ENCODE measurements at places on chromosomes 11 and 22.

DNA sequence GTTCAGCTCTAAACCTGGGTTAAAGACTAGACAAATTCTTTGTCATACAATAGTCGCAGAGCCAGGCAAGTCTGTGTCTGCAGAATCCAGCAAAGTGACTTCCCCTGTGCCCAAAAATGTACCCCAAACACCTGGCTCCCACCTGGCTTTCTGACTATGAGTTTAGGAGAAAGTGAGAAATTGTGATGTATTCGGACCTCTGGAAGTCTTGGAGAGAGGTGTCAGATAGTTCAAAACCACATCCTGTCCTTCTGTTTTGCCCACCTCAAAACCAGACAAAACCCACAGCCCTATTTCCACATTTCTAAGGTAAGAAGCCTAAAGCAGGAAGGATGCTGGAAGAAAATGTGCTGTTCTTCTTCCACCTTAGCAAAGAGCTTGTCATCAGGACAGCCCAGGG lies 63.8 kb upstream of the CLMP start:
- no peaks in the 10 kb centered on the region for H3K27me3 ChIP-seq
- no peak overlapping the region for H3K27ac ChIP-seq
- H3K36me3 ChIP-seq, result no peaks in the 10 kb centered on the region
- no peak overlapping the region for H3K4me3 ChIP-seq
- H3K4me1 ChIP-seq, result no peaks in the 10 kb centered on the region

DNA sequence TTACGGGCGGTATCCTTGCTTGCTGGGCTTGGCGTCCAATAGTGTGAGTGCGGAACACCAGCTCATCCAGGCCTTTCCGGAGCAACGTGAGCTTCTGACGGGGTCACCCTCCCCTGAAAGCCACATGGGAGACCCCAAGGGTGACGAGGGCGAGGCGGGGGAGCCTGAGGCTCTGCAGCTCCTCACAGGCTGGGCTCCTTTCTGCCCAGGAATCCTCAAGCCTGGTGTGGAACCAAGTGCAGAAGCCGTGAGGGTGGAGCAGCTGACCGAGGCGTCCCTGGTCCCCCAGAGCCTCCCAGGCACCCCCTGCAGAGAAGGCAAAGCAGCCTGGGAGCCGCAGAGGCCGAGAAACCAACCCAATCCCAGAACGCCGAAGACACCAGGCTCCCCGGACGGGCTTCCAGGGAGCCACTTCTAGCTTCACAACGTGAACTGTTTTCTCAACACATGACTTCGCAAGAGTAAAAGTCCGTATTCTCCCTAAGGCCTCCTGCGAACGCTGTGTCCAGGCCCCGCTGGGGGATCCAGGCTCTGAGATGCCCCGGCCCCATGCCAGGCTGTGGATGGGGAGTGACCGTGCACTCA lies 530.3 kb downstream of the BRD1 start:
- no peaks in the 10 kb centered on the region for H3K27me3 ChIP-seq
- H3K4me3 ChIP-seq, result no peak overlapping the region
- DNase-seq, result no peak

DNA sequence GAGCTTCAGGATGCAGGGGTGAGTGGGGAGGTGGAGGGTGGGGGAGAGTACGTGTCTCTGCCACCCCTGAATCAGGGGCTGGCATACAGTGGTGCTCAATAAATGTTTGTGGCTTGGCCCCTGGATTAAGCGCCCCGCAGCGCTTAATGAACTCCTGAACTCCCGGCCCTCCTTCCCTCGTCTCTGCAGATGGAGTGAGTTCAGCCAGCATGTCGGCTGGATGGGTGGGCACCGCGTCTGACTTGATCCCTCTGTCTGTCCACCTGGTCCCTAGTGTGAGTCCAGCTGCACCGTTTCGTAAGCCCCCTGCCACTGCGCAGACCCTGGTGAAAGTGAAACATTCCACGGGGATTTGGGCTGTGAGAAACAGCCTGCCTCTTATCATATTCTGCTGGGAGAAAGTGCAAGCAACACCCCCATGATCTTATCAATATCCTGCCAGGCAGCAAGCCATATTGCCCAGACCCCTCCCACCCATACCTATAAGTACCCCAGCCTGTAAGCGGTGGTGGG lies 12.0 kb upstream of the MRGPRD start:
- H3K4me1 ChIP-seq, result no peaks in the 10 kb centered on the region
- no peak overlapping the region for H3K4me3 ChIP-seq
- H3K36me3 ChIP-seq, result no peaks in the 10 kb centered on the region
- H3K27ac ChIP-seq, result no peak overlapping the region
- H3K27me3 ChIP-seq, result no peaks in the 10 kb centered on the region

GRCh38 chr11:43935424-43935979 lies 6.9 kb upstream of the C11orf96 start:
- no peak for DNase-seq
- H3K36me3 ChIP-seq, result no peaks in the 10 kb centered on the region
- no peak overlapping the region for H3K27ac ChIP-seq

GRCh38 chr11:134037046-134037908 lies 31.6 kb upstream of the JAM3 start:
- H3K27ac ChIP-seq, result peak overlapping the region; percentile 57
- no peaks in the 10 kb centered on the region for H3K36me3 ChIP-seq
- DNase-seq, result peak; percentile 75
- H3K27me3 ChIP-seq, result no peaks in the 10 kb centered on the region
- peak overlapping the region; percentile 42 for H3K4me3 ChIP-seq

- no peak for DNase-seq
- H3K4me1 ChIP-seq, result no peaks in the 10 kb centered on the region
- no peaks in the 10 kb centered on the region for H3K36me3 ChIP-seq
- H3K4me3 ChIP-seq, result no peak overlapping the region
- H3K27ac ChIP-seq, result no peak overlapping the region
- H3K27me3 ChIP-seq, result no peaks in the 10 kb centered on the region
Observed at GRCh38 chr11:5043380-5043779, 2.9 kb upstream of the OR52J3 start.

GRCh38 chr22:23800297-23801237 lies 13.8 kb downstream of the SMARCB1 start:
- no peaks in the 10 kb centered on the region for H3K4me1 ChIP-seq
- peaks cover 24% of the 10 kb centered on the region for H3K36me3 ChIP-seq

- H3K4me1 ChIP-seq, result no peaks in the 10 kb centered on the region
- H3K27me3 ChIP-seq, result peaks cover 3% of the 10 kb centered on the region
- no peak overlapping the region for H3K4me3 ChIP-seq
Observed at GRCh38 chr11:3224401-3225057, 5.9 kb upstream of the MRGPRG start.

GRCh38 chr11:74681686-74682651 lies 49.3 kb downstream of the CHRDL2 start:
- no peak overlapping the region for H3K27ac ChIP-seq
- no peaks in the 10 kb centered on the region for H3K36me3 ChIP-seq
- H3K4me3 ChIP-seq, result no peak overlapping the region
- DNase-seq, result no peak

DNA sequence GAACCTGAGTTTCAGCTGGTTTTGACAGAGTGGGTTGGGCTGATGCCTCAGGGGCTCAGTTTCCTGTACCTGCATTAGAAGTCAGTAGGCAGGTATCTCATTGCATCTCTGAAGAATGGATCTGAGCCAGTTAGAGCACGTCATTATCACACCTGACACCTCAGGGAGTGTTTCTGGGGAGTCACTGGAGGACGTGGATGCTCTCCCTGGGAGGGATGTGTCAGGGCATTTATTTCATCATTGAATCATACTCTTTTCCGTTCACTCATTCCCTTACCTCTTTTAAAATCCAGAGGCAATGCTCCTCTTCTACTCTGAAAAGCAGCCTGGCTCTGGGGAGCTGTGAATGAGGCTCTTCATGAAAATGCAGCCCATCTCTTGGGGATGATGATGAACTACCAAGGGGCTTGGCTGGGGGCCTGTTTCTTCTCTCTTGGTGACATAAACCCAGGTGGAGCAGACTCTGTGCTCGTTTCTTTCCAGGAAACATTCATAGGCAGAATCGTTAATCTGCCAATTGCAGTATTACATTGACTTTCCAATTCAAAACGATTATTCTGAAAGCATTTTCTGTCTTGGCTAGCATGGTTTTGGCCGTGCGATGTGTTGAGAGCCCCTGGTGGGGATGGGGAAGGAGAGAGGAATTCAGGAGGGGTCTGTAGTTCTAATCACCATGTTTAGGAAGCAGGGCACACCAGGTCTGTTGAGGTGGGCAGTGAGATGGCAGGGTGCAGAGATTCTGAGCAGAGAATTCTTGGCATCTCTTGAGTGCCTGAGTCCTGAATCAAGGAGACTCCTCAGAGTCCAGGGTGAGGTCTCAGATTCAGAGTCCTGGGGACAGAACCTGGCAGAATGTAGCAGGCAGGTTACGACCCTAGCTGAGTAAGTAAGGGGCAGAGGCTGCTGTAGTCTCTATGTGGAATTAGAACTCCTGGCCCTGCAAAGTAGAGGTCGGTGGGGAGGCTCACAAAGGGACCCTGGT lies 12.6 kb downstream of the PARVA start:
- no peak for DNase-seq
- H3K4me3 ChIP-seq, result no peak overlapping the region
- H3K4me1 ChIP-seq, result no peaks in the 10 kb centered on the region
- H3K27ac ChIP-seq, result no peak overlapping the region

DNA sequence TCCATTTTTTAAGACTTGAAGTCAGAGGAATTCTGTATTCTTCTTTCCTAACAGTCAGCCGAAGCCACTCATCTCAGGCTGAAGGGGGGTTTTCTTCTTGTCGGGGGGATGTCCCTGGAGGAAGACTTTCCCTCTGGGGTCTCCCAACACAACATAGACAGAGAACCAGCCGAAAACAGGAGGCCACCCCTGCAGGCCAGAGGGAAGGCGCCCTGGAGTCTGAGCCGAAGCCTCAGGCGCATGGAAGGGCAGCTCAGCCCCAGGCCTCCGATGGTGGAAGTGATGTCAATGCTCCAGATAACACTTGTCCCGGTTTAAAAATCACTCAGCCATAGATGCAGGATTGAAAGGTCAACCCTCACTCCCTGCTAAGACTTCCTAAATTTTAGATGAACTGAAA lies 1393.0 kb downstream of the TBC1D22A start:
- H3K27me3 ChIP-seq, result no peaks in the 10 kb centered on the region
- H3K4me1 ChIP-seq, result no peaks in the 10 kb centered on the region
- H3K36me3 ChIP-seq, result no peaks in the 10 kb centered on the region
- no peak overlapping the region for H3K4me3 ChIP-seq

- no peak for DNase-seq
- no peak overlapping the region for H3K4me3 ChIP-seq
Observed at GRCh38 chr11:1448882-1449281, 37.7 kb downstream of the MOB2 start.

- no peak overlapping the region for H3K27ac ChIP-seq
- no peak for DNase-seq
- no peaks in the 10 kb centered on the region for H3K4me1 ChIP-seq
- H3K36me3 ChIP-seq, result no peaks in the 10 kb centered on the region
- no peaks in the 10 kb centered on the region for H3K27me3 ChIP-seq
Observed at GRCh38 chr11:8296038-8296649, 32.5 kb upstream of the LMO1 start.

GRCh38 chr22:19745155-19746101 lies 15.2 kb upstream of the TBX1 start:
- H3K36me3 ChIP-seq, result no peaks in the 10 kb centered on the region
- no peaks in the 10 kb centered on the region for H3K4me1 ChIP-seq
- no peak for DNase-seq

DNA sequence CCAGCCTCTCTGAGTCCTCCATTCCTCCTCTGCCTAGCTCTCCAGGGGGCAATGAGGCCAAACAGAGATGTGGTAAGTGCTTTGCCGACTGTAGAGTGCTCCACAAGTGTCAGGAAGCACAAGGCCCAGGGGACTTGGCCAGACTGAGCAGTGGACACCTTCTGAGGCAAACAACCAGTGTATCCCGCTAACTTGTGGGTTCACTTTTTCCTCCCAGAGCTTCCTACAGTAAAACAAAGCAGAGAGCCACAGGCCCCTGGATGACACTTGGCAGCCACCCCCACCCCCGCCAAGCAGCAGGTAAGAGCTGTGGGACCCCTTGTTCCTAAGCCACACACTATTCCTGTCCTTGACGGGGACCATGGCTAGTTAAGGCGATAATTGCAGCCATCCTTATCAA lies 160.9 kb downstream of the CACNA1I start:
- no peak for DNase-seq
- H3K4me1 ChIP-seq, result no peaks in the 10 kb centered on the region
- no peaks in the 10 kb centered on the region for H3K27me3 ChIP-seq
- H3K36me3 ChIP-seq, result no peaks in the 10 kb centered on the region
- H3K27ac ChIP-seq, result no peak overlapping the region
- no peak overlapping the region for H3K4me3 ChIP-seq

DNA sequence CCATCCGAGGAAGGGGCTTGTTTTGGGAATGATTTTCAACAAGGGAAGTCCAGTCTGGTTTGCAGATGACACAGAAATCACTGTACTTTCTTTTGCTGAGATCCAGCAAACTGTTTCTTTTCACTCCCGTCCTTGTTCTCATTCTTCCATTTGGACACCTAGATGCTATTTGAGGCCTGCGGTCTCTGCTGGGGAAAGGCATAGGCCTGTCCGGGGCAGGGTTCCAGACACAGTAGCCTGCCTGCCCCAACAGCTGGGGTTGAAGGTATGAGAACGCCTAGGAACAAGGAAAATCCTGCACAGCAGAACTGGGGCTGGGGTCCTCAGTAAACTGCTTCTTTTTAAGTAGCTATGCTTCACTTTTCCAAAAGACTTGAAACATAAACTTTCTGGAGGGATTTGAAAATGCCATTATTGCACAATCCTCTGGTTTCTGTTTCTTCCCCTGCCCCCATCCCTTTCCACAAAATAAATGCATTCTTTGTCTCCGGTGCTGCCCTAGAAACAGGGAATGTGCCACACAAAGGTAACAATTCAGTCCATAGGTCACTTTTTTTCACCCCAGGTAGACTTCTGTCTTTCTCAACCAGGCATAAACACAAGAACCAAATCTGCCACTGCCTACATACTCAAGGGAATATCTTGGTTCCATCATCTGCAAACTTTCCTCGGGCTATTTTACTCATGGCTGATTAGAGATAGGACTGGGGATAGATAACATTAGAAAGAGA lies 174.8 kb upstream of the MTMR2 start:
- peak overlapping the region; percentile 31 for H3K27ac ChIP-seq
- no peaks in the 10 kb centered on the region for H3K27me3 ChIP-seq
- H3K36me3 ChIP-seq, result no peaks in the 10 kb centered on the region
- peaks cover 8% of the 10 kb centered on the region for H3K4me1 ChIP-seq
- peak; percentile 43 for DNase-seq

- no peaks in the 10 kb centered on the region for H3K4me1 ChIP-seq
- H3K27ac ChIP-seq, result no peak within 1 kb of the TSS
- H3K36me3 ChIP-seq, result no peaks in the 10 kb centered on the region
Observed at GRCh38 chr22:17121233-17122195, at the start of gene TMEM121B. Gene TMEM121B, minus strand, starts transcription at chr22:17121360. Its CDS starts 233 bp downstream, at chr22:17121127.

- no peak overlapping the region for H3K27ac ChIP-seq
- H3K36me3 ChIP-seq, result no peaks in the 10 kb centered on the region
- no peak for DNase-seq
- no peaks in the 10 kb centered on the region for H3K27me3 ChIP-seq
- no peak overlapping the region for H3K4me3 ChIP-seq
- H3K4me1 ChIP-seq, result no peaks in the 10 kb centered on the region
Observed at GRCh38 chr11:11069841-11070835, 212.3 kb upstream of the ZBED5 start.

- no peak for DNase-seq
- H3K27ac ChIP-seq, result no peak overlapping the region
- H3K36me3 ChIP-seq, result no peaks in the 10 kb centered on the region
Observed at GRCh38 chr11:96088914-96089313, 165.0 kb upstream of the MTMR2 start.
